ENCODE measurements at places on chromosomes 12 and 14.

DNA sequence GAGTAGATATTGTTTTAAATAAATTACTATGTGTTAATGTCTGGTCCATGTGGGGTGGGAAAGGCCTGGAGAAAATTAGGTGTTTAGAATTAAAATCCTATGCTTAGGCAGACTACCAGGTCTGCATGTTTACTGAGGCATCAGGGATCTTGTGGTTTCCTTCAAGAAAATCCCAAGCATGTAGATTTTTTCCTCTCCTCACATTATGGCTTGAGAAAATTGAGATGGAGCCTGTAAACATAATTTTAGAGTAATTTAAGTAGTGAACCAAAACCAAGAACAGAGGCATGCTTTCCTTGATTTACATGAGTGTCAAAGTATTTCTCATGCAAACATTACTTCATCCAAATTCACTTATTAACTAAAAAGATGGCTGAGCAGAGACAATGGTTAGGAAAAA, 823.7 kb downstream of the AACS start:
- DNase-seq: no peak

DNA sequence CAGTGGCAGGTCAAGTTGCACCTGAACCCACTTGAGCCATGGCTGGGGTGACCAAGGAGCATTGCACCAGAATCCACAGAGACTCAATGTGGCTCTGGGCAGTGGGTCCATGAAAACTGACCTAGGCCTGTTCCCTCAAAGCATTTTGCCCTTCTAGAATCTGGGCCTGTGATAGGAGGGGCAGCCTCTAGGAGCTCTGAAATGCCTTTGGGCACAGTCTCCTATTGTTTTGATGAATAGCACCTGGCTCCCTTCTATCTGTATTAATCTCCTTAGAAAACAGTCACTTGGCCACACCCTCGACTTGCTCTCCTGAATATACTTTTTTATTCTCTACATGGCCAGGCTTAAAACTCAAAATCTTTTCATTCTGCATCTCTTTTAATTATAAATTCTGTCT, 14.1 kb upstream of the KRAS start:
- DNase-seq: no peak

- DNase-seq: no peak
Measured at GRCh38 chr12:53221203-53222080, 10.6 kb downstream of the RARG start.

DNA sequence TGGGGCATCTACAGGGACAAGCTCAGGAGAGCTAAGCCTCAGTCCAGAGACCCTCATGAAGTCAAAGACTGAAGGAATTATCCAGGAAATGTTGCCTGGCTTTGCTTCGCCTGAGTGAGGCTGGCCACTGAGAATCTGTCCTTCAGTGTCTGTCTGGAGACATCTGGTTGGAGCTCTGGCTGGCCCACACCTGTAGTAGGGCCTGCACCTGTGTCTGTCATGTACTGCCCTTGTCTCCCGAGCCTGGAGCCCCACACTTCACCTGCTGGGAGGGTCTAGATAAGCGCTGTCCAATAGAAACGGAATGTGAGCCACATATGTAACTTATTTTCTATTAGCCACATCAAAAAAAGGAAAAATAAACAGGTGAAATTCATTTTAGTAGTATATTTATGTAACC, 9.9 kb upstream of the HDAC7 start:
- no peak for DNase-seq

GRCh38 chr12:108318472-108319275, 20.4 kb downstream of the CMKLR1 start:
- no peak for DNase-seq

- no peak for DNase-seq
Measured at GRCh38 chr14:101508948-101509729, 52.2 kb upstream of the DIO3 start.

DNA sequence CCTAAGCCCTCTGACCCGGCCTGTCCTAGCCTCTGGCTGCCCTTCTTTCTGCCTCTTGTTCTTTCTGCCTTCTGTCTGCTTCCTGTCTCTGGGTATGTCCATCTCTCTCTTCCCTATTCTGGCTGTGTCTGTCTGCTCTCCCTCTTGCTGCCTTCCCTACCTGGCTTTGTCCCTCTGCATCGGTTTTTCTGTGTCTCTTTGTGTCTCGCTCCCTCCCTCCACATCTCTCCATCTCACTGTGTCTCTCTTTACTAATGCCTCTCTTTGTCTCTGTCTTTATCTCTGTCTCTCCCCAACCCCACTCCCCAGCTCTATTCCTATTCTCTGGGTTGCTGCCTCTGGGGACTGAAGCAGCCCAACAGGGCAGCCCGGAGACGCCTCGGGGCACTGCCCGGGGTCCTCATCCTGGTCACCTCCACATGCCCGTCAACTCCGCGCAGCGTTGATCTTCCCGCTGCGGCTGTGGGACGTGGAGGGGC, 10.1 kb downstream of the SHMT2 start:
- DNase-seq: no peak

DNA sequence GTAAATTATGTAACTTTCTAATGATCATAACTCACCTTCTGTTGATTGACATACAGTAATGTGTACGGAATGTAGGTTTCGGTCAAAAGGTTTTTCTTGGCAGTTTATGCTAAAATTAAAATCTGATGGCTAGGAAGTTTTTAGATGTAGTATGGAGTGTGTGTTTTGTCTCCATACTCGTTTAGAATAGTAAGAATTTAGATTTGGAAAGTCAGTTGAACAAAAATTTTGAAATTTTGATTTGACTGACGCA, 859 bp downstream of the PALS1 start:
- DNase-seq: no peak

- no peak for DNase-seq
Measured at GRCh38 chr12:27999970-28000369, 27.4 kb upstream of the PTHLH start.

DNA sequence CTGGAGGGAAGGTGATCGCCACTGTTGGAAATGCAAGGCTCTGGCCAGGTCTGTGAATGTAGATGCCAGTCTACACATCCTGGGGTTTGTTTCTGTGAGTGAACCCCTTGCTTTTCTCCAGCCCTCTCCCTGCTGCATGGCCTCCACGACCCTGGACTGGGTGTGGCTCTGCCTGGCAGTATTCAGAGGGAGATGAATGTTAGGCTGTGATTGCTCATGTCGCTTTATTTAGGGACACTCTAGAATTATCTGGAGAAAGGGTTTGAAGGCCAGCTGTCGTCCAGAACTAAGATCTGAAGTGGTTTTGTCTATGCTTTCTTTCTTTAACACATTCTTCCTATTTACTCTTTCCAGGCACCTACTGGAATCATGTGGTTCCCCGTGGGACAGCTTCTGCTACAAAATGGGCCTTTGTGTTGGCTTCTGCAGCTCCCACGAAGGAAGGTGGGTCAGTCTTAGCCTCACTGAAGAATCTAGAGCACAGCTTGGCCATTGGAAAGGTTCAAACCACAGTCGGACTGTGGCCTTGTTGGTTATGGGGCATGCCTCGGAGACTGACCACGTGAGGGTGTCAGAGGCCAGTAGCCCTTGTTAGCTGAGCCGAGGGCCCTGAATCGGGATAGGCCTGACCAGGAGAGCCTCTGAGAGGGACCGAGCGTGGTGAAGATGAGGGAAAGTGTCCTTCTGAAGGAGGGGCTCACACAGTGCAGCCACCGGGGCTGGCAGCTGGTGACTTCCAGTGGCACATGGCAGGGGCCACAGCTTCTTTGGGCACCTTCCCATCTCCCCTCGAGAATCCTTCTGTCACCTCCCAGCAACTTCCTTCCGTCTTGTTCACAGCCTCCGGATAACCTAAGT, 59.1 kb downstream of the ANKRD9 start:
- DNase-seq: no peak

- DNase-seq: no peak
Measured at GRCh38 chr12:48863291-48863690, 2.4 kb downstream of the RND1 start.

- DNase-seq: no peak
Measured at GRCh38 chr14:62126879-62127478, 364.8 kb downstream of the SNAPC1 start.

GRCh38 chr12:2194571-2194970, 141.8 kb downstream of the CACNA1C start:
- no peak for DNase-seq

GRCh38 chr12:128077211-128077916, 189.6 kb upstream of the TMEM132C start:
- DNase-seq: no peak
